ENCODE measurements at places on chromosomes 12 and 14. TPM values are rescaled to one million over a fixed set of nuclear protein-coding genes. Genes with fewer than 3 reads are reported as not detected.

- DNase-seq = no peak
- no peaks in the 10 kb centered on the region for H3K27me3 ChIP-seq
Observed at GRCh38 chr14:106728611-106729010, 1202.2 kb downstream of the TMEM121 start.

DNA sequence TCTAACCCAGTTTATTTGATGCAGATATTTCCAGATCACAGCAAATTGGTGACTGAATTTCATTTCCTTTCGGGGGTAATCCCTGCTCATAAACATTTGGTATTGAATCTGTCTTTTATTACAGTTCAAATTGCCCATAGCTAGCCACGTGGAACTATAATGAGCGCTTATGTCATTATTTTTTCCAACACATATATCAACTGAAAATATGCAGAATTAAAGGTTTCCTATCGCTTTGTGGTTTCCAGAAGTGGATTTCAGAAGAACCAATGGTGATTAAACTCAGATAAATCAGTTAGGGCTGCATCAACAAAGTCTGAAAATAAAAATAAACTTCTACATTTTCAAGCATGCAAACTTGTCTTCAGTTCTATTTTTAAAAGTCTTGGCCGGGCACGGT lies 111.9 kb downstream of the PIK3C2G start:
- H3K4me1 ChIP-seq = no peaks in the 10 kb centered on the region
- no peaks in the 10 kb centered on the region for H3K36me3 ChIP-seq
- DNase-seq = no peak
- no peaks in the 10 kb centered on the region for H3K27me3 ChIP-seq
- H3K4me3 ChIP-seq = no peak overlapping the region

- no peak for DNase-seq
- H3K4me3 ChIP-seq = no peak overlapping the region
- no peaks in the 10 kb centered on the region for H3K27me3 ChIP-seq
- no peak overlapping the region for H3K27ac ChIP-seq
- no peaks in the 10 kb centered on the region for H3K36me3 ChIP-seq
Observed at GRCh38 chr12:25977047-25977446, 18.6 kb downstream of the RASSF8 start.

Gene FAIM2
- total RNA-seq = not detected
